ENCODE measurements at places on chromosomes 5 and 9. TPM values are rescaled to one million over a fixed set of nuclear protein-coding genes. Genes with fewer than 3 reads are reported as not detected.

GRCh38 chr5:956941-957747, 51.5 kb upstream of the NKD2 start:
- no peak overlapping the region for H3K27ac ChIP-seq
- peaks cover 21% of the 10 kb centered on the region for H3K4me1 ChIP-seq
- H3K27me3 ChIP-seq, result peaks cover 23% of the 10 kb centered on the region
- no peaks in the 10 kb centered on the region for H3K36me3 ChIP-seq
- DNase-seq, result peak; percentile 74

DNA sequence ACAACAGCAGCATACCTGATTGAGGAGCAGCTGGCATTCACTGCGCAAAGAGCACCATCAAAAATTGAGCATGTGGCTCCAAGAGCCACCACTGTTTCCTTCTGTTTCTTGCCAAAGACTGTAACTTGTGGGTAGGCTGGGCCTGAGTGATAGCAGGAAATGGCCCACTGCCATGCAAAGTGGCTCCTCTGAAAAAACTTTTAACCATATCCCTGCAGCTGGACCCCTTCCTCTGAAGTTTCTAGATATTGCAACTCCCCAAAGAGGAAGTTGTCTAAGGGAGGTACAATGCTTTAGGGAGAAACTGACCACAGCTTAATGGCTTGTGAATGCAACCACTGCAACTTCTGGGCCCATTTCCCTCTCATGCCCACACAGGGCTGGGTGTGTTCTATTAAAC, 355.4 kb upstream of the PDE4D start:
- no peaks in the 10 kb centered on the region for H3K36me3 ChIP-seq
- no peak overlapping the region for H3K27ac ChIP-seq
- H3K4me3 ChIP-seq, result no peak overlapping the region
- no peaks in the 10 kb centered on the region for H3K27me3 ChIP-seq

DOCK8 gene
- 141 TPM for total RNA-seq

GRCh38 chr9:127866535-127866934, 10.9 kb downstream of the AK1 start:
- H3K27me3 ChIP-seq, result no peaks in the 10 kb centered on the region
- no peak for DNase-seq
- H3K4me3 ChIP-seq, result no peak overlapping the region
- no peak overlapping the region for H3K27ac ChIP-seq
- no peaks in the 10 kb centered on the region for H3K36me3 ChIP-seq

DNA sequence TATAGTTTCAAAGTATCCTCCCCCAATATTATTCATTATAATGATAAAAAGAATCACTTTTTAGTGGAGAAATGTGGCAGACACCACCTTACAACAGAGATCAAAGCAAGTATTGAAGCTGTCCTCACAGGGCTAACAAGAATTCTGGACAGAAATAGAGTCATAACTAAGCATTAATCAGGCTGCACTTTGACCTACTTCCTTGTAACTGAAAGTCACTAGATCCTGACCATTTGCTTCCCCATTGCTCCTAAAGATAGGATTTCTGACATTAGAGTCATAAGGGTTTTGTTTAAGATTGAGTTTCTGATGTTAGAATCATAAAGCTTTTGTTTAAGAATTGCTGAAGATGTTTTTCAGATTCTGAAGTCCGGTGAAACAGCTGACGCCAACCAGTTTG, 159.7 kb downstream of the ATP10B start:
- no peaks in the 10 kb centered on the region for H3K4me1 ChIP-seq
- H3K27ac ChIP-seq, result no peak overlapping the region
- H3K36me3 ChIP-seq, result no peaks in the 10 kb centered on the region

- no peak overlapping the region for H3K4me3 ChIP-seq
- no peaks in the 10 kb centered on the region for H3K4me1 ChIP-seq
- H3K27ac ChIP-seq, result no peak overlapping the region
Measured at GRCh38 chr9:87189006-87189405, 241.7 kb upstream of the GAS1 start.

- H3K27me3 ChIP-seq, result no peaks in the 10 kb centered on the region
- DNase-seq, result no peak
- no peak overlapping the region for H3K27ac ChIP-seq
- no peaks in the 10 kb centered on the region for H3K36me3 ChIP-seq
- H3K4me3 ChIP-seq, result no peak overlapping the region
Measured at GRCh38 chr5:33690374-33691135, 201.2 kb downstream of the ADAMTS12 start.

ANKRD18B gene
- total RNA-seq, result 1.5 TPM
